ENCODE measurements at places on chromosomes 12 and 14.
A peak's percentile ranks its signal among the peaks of the same experiment; 100 is the strongest.

- DNase-seq, result peak; percentile 69
Observed at GRCh38 chr12:116591855-116592637, 32.9 kb downstream of the MAP1LC3B2 start.

DNA sequence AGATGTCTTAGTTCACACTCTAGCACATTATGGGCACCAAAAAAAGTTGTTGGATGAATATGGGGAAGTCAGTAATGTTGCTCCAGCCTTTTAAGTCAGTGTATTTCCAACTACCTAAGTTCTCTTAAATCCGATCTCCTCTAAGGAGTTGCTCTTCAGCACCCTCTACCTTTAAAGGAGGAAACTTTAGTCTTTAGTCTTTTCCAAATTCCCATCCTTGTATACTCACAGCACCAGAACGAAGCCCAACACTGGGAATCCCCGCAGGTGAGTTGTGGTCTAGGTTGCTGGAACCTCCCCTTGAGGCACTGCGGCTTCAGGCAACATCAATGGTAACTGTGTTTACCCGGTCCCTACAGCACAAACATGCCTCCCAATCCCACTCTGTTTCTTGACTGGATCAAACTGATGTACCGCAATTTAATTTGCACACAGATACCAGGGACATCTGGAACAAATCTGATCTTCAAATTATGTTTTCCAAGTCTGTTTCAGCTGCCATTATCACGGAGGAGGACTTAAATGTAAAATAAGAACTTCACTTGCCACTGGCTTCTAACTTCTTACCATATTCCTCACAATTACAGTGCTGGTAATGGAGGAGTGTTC is 179.0 kb downstream of the FOXN3 start:
- peak; percentile 40 for DNase-seq

DNA sequence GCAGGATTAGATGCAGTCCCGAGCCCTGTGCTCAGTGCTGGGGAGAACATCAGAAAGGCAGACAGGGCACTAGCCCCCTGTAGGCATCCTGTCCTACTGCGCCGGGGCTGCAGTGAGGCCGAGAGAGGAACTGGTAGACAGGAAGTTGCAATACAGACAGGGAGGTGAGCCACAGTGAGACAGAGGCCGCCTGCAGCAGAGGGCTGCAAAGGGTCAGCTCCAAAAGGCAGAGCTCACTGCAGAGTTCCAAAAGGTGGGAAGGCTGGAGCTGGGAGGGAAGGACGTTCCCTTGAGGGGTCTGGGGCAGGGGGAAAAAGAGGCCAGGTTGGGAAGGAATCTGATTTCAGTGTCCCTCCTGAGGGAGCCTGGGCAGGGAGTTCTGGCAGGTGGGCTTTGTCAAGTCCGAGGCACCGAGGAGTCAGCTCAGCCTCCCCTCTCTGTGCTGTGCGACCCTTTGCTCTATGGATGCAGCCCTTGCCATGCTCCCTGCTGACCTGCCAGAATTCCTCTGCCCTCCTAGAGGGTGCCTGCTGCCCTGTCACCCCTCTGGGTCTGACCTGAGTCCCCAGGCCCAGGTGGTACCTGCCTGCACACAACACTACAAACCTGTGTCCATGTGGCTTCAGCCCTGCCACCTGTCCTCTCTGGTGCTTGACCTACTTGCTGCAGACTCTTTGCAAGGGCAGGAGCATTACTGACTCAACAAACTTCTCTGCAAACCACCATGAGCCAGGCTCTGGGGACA is 63.5 kb downstream of the PRMT8 start:
- DNase-seq, result no peak

DNA sequence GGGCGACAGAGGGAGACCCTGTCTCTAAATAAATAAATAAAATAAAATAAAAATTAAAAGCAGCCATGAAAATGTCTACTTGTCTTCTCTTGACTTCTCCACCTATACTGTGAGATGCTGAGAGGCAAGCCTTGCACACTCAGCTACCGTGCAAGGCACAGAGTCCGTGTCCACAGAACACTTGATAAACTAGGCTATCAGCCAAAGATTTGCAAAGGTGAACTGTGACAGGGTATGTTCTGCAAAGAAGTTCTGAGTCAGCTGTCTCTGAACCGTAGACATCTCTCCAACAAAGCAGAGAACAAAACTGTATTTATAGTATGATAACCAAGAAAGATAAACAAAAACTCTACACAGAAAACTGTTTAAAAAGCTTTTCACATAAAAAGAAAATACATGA is 35.5 kb downstream of the STXBP6 start:
- DNase-seq, result no peak

- DNase-seq, result no peak
Observed at GRCh38 chr14:71331403-71331802, 424.1 kb downstream of the PCNX1 start.

DNA sequence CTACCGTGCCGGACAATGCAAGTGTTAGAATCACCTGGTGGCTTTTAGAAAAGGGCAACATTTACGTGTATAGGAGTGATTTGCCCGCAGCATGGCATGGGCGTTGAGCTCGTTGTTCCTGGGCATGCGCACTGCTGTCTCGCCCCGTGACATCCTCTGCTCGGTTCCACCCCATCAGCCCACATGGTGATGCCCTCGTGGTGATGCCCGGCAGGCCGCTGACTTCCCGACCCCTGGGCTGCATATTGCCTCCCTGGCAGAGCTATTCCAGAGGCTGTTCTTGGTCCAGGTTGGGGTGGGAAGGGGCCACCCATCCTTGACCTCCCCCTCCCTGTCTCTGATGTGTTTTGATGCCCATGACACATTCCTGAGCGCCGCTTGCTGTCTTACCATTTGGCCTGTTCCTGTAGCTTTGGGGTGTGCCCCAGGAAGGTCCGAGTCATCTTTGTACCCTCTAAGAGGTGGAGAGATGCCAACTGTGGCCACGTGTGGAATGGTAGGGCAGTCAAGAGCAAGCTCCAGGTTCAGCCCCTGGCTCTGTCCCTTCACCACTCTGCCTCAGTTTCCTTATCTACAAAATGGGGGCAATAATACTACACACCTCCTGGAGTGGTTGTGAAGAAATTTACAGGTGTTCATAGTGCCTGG is 4.8 kb downstream of the HIP1R start:
- no peak for DNase-seq

- DNase-seq, result no peak
Observed at GRCh38 chr14:32813401-32813800, 125.3 kb upstream of the NPAS3 start.

GRCh38 chr12:87660987-87661774 is 368.0 kb downstream of the C12orf50 start:
- no peak for DNase-seq

DNA sequence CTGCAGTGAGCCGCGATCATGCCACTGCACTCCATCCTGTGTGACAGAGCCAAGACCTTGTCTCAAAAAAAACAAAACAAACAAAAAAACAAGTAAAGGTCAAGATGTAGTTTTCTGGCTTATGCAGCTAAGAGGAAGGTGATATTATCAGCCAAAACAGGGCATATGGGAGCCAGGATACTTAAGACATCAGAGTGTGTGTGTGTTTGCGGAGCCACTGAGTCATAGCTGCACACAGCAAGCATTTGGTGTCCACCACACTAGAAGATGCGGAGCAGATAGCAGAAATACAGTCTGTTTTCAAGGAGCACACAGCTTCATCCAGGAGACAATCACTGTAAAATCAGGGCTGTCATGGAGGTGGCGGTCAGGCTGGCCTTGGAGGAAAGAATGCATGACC is 72.6 kb upstream of the REP15 start:
- peak; percentile 35 for DNase-seq

- DNase-seq, result peak; percentile 2
Observed at GRCh38 chr12:107912421-107913004, 138.0 kb downstream of the ASCL4 start.

DNA sequence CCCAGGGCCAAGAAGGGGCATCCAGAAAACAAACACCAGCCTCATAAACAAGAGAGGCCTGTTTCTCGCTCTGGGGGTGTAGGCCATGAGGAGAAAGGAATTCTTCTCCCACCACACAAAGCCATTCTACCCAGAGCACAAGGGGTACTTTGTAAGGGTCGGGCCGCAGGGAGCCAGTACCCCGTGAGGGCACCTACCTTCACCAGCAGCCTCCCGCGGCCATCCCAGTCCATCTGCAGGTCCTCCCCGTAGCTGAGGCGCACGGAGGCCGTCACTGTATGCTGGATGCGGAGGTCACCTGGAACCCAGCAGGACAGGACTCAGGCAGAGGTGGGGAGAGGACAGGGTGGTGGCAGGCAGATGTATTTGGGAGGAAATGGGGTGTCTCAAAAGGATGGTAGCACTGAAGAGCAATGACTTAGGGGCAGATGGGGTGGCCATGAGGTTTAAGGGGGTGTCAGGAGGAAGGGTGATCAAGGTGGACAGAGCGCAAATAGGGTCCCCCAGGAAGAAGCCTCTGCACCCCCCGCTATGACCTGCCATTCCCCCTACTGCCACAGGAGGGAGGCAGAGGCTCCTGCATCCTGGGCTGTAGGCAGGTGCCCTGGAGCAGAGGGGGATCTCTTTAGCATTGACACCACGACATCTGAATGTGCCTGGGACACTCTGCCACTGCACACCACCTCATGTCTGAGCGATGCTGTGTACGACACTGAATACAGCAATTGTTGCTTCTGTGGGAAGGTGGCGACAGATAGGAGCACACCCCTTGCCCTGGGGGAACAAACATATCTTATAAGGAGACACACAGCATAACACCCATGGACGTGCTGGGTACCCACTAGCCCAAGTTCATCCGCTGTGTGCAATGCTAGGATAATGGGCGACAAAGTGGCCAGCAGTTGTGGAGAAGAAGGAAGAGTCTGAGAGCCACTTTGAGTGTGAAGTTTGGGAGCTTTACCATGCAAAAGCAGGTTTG is 61.4 kb downstream of the VWF start:
- DNase-seq, result peak; percentile 50

- DNase-seq, result no peak
Observed at GRCh38 chr14:55702511-55702910, 122.5 kb downstream of the KTN1 start.

- peak; percentile 75 for DNase-seq
Observed at GRCh38 chr14:99427632-99428300, 52.9 kb downstream of the SETD3 start.

- peak; percentile 44 for DNase-seq
Observed at GRCh38 chr14:89489761-89490437, 72.9 kb upstream of the FOXN3 start.

DNA sequence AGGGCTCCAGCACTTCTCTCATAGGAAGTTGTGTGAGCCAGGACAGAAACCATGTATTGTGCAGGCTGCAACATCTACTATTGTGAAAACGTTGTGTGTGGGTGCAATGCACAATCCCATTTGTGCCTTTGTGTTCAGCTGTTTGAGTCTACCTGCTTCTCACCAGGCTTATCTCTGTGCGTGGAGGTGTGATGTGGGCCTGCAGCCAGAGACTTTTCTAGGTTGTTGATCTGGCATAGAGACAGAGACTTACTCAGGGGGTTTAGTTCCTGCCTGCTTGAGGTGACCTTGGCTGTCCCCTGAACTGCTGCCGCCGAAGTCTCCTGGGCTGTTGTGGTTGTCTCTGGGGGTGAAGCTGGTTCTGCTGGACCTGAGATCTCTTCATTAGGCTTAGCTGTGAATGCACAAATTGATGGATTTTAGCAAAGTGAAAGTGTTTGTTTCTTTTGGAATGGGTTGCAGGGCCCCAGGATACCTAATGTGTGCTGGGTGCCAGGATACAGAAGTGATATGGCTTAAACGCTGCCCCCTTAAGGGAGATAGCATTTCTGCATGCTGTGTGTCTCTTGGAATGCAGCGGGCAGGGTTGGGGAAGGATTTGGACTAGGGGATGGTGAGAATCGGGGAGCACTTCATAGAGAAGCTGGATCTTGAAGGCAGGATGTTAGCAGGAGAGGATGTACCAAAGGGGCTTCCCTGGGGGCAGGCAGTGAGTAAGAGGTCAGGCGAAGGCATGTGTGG is 2.5 kb downstream of the LACRT start:
- no peak for DNase-seq

DNA sequence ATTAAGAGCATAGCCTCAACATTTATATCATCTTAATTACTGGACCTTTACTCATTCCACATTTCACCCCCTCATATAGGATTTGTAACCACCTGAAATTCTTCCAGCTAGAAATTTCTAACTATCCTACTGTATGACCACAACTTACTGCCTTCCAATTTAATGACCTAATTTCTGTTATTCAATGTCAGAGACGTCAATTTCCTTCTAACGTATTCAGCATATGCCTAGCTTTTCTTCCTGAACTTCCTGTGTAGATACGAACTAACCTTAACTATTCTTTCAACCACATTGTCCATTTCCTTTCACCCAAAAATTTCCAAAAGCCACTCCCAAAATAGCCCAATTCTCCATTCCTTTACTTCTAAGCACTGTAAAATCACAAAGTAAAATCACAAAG is 108.0 kb downstream of the EEA1 start:
- DNase-seq, result no peak

DNA sequence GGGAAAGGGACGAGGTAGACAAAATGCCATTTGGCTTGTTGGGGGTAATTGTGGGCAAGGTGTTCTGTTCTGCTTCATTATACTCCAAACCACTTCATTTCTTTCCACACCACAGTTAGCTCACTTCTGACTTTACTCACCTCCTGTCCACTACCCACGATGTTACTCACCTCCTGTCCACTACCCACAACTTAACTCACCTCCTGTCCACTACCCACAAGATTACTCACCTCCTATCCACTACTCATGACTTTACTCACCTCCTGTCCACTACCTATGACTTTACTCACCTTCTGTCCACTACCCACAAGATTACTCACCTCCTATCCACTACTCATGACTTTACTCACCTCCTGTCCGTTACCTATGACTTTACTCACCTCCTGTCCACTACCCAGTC is 10.1 kb upstream of the TWF1 start:
- DNase-seq, result no peak

GRCh38 chr12:109537136-109537535 is 36.2 kb downstream of the MMAB start:
- DNase-seq, result no peak

DNA sequence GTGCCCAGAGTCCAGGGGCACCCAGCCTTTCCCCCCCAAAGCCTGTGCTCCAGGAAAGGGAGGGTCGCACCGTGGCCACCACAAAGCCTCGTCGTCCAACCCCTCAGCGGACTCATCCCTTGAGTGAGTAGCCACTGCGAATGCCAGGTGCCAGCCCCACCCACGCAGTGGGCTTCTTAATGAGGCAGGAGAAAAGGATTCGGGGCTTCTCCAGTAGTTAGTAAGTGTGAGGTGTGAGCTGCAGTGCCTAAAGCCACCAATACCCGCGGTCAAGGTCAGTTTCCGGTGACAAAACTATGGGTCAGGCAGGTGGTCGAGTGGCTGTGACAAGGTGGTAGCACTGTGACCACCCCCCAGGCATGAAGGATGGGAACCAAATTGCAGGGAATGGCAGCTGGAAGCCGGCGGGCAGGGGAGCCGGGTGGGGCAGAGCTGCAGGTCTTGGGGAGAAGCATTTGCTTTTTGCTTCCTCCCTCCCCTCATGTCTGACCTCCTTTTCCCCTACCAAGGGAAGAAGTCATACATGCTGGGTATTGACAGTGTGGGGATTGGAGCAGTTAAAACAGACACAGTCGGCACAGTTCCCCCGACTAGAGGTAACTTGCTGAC is 8.0 kb downstream of the RAN start:
- no peak for DNase-seq

Data from fibroblast of villous mesenchyme (primary cell).